Posterior vena cava (tissue), 2 donors: ENCODE measurements at places on chromosomes 7 and 10. TPM values are rescaled to one million over a fixed set of nuclear protein-coding genes. Genes with fewer than 3 reads are reported as not detected.

The RSPH10B2 gene
- 0.33 TPM for total RNA-seq

The LRMDA gene
- 14.4 TPM for total RNA-seq

The ANKRD61 gene
- total RNA-seq: not detected

The RPEL1 gene
- not detected for total RNA-seq

The ADARB2 gene
- total RNA-seq: not detected

The UNCX gene
- total RNA-seq: not detected

The ZNF511 gene
- 30.7 TPM for total RNA-seq

The PAPOLB gene
- 0.19 TPM for total RNA-seq

The INMT gene
- 150 TPM for total RNA-seq

The TFEC gene
- 8.0 TPM for total RNA-seq

The ZDHHC16 gene
- 21.5 TPM for total RNA-seq

The ELAPOR2 gene
- total RNA-seq: 20.4 TPM

DNA sequence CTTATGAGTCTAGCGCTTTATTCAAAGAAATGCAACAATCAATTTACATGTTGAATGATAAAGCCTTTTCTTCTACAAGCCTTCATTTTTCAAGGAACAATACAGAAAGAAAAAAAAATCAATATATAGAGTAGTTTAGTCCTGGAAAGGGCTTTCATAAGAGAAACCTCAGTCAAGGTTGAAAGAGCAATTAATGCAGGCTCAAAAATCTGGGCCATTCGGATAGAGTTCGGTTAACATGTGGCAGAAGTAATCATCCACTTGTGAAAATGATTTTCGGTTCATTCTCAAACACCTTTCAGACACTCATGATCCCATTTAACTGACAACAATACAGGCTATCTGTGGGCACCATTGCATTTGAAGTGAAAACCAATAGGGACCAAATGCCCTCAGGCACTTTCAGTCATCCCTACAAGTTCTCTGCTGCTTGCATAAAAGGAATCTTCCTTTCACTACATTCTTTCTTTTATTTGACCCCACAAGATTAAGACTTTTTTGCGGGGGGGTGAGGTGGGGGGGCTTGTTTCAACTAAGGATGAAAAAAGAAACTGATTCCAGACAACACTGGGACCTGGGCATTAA is 177.9 kb downstream of the RNF133 start:
- DNase-seq: no peak

DNA sequence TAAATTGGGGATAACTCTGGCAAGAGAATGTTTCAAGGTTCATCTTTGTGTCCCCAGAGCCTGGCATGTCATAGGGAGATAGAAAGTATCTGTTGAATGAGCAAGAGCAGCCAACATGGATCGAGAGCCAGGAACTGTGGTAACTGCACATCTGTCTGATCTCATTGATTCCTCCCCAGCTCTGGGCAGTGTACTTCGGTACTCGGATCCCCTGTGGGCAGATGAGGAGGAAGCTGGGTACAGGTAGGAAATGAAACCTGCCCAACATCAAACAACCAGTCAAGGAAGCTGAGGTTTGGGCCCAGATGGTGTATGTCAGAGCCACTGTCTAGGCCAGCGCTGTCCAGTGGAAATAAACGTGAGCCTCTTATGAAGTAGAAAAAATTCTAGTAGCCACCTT is 76.4 kb downstream of the GRK5 start:
- DNase-seq: no peak

DNA sequence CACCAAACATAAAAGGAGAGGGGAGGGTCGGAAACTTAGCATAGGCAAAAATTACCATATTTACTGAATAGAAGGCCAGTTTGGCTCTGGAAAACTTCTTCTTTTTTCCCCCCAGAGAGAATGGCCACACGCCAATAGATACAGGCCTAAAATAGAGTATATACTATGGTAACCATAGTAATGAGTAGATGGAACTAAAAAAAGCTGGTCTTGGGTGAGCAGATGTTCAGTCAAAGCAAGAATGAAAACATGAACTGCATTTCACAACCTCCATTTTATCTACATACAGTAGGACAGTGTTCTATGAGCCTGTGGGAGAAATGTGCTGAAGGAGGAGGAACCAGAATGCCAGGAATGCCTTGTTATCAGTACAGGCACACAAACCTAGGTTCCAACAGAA is 141.7 kb upstream of the SEMA3A start:
- no peak for DNase-seq

GRCh38 chr7:40850017-40850416 is 715.2 kb downstream of the SUGCT start:
- DNase-seq: no peak

GRCh38 chr10:9613338-9614075 is 1404.2 kb upstream of the CELF2 start:
- DNase-seq: no peak

GRCh38 chr10:48451969-48452878 is 145.7 kb downstream of the MAPK8 start:
- peak; percentile 57 for DNase-seq

- DNase-seq: no peak
These were observed 14.6 kb downstream of the LRRC17 start for GRCh38 chr7:102927312-102927933.

DNA sequence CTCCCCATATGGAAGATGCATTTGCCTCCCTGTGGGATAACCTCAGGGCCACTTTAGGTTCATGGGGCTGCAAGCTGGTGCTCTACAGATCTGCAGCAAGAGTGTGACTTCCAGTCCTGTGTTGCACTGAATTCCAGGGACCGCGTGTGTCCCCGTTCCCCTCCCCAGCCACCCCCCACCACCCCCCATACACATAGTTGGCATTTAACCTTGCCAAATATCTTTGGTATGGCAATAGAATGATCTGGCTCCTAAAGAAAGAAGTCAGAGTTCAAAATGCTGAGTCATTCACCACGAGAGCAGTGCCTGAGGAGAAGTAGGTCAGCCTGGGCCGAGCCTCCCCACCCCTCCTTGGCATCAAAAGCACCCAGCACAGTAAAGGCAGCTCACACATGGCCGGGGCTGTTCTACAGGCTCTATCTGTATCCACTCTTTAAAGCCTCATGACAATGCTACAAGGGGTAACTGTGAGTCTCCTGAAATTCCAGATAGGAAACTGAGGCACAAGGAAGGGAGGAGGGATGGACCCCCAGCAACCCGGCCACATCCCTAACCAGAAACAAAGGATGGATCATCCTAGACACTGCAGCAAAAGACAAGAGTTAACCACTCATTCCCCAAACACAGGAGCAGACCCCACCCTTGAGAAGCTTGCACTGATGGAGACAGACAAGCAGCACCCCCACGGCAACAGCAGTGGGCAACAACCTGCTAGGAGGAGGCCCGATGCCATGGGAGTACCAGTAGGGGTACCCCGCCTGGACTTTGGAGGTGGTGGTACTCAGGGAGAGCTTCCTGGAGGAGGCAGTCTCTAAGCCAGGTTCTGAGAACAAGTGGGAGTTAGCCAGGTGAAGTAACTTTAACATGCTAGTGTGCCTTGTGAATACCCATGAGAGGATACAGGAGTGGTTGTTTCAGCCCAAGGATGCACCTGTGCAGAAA is 70.3 kb upstream of the NANOS1 start:
- DNase-seq: peak; percentile 78

DNA sequence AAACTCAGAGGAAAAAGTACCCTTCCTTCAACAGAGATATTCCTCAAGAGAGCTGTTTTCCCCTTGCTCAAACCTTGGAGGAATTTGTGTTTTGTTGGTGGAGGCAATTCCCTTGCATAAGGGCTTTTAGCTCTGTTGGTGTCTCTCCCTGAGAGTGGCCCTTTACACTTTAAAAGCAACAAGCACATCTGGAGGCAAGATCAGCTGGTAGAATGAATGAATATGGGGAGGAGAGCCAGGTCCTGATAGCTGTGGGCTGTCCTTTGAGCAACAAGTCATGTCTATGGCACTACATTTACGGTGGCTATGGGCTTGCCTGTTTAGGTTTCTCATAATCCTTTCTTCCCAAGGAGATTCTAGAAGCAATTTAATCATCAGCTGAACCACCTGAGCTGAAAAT is 384.0 kb downstream of the SORCS3 start:
- DNase-seq: no peak

DNA sequence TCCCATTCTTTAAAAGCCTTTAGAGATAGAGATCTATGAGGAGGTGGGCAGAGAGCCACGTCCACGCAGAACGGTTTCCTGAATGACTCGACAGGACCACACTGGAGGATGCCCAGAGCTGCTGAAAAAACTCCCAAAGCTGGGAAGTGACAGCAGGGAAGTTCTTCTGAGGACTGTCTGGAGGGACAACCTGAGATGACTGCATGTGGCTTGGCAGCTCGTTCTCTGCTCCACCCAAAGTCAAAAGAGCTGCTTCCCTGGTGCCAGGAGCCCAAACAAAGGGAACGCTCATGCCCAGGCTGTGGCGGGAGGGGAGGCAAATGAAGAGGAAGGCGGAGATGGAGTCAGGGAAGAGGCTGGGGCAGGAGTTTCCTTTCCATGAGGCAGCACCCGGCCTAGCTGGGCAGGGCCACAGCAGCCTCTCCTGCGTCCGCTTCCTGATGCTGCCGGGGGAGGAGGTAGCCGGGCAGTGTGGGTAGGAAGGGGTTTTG is 95.4 kb downstream of the CCDC3 start:
- DNase-seq: peak; percentile 90

GRCh38 chr10:67612577-67613537 is 83.1 kb downstream of the CTNNA3 start:
- DNase-seq: no peak

- DNase-seq: no peak
These were observed 324.7 kb downstream of the INHBA start for GRCh38 chr7:41378156-41378555.

DNA sequence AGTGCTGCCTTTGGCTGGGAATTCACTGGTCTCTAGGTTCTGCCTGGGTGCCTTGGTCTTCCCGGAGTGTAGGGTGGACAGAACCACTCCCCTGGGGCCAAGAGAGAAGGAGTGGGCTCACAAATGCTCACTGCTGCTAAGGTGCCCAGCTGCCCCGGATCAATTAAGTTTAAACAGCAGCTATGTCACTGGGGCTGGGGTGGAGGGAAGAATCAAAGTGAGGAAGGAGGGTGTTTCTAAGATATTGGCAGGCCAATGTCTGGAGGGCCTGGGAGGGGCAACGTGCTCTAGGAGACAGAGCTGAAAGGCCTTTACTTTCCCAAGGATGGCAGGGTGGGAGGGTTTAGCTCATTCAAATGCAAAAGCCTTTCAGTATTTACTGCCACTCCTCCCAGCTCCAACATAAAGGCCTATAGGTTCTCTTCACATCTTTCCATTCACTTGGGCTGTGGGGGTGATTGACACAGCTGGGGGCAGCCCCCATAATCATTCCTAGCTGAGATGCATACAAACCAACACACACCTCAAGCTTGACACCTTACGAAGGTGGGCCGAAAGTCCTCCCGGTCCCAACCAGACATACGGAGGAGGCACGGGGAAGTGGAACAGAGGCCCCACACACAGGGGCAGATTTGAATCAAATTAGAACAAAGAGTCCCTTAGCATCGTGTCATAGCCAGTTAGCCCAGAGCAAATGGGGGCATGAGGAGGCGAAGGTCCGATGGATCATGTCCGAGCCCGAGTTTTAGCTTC is 108.0 kb upstream of the EFCAB10 start:
- DNase-seq: no peak

GRCh38 chr7:55521917-55522902 is 50.1 kb downstream of the VOPP1 start:
- peak; percentile 57 for DNase-seq

DNA sequence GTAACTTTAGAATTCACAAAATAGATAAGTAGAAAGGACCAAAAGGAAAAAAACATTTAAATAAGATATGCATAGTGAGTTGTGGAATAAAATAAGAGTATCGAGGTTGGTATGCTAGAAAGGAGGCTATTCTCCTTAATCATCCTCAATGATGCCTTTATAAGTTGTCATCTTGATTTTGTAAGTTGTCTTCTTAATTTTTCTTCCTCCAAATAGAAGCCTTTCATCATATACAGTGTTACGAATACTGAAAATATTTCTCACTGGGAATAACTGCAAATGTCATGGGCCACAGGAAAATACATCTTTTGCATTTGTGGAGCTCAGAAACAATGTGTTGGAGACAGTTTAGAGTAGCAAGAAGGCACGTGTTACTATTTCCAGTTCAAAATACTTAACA is 31.5 kb upstream of the PRTFDC1 start:
- DNase-seq: no peak

GRCh38 chr7:128879461-128879938 is 16.8 kb downstream of the ATP6V1F start:
- peak; percentile 79 for DNase-seq

- DNase-seq: no peak
These were observed 1.1 kb upstream of the ZNF503 start for GRCh38 chr10:75402486-75403143.

DNA sequence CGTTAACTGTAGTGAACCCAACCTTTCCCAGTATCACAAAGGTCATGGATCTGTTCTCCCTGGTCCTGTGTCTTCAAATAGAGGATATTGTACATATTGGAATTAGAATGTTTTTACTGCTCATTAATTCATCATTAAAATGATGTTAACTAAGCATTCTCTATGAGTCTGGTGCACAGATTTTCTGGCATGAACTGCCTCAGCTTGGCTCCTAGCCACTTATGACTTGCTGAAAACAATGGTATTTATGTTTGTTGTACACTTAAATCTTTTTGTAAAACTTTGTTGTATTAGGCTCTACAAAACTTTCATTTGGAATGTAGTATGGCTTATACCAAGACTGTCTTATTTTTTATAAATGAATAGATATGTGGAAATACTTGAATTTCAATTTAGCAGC is 329.4 kb downstream of the TFEC start:
- DNase-seq: no peak

DNA sequence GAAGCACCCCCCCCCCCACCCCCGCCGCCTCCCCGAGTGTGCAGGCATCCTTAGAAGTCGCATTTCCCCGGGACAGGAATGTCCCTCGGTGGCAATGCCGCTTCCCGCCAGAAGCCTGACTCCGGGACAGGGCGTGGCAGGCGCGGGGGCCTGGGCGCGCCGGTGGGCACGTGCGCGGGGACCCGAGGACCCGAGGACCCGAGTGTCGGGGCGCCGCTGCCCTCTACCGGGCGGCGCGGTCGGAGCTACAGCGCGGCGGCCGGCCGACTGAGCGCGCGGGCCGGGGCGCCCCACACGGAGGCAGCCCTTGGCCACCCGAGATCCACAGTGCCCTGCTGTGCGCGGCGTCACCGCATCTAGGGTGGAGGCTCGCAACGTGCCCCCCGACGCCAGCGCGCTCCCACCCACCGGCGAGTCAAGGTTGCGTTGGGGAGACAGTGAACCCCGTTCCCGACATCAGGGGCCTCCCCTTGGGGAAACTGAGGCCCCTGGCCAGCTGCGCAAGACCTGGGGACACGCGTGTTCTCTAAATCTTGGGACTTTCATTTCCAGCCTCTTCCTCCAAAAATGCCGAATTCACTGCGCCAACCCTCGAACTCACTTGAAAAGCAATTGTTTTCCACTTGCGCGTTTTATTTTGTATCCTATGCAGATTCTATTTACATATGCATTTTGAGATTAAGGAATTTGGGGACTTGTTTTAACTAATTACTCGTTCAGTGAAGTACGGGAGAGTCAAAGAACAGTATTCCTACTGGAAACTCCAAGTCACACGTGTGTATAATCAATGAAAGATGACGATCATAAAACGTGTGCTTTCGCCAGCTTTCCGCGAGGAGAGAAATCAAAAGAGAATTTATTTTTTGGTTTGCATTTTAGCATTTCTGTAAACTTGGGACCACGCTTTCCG is 3.1 kb upstream of the CUX1 start:
- DNase-seq: peak; percentile 89
